ENCODE measurements at places on chromosomes 4 and X.

- DNase-seq, result peak; percentile 78
Measured at GRCh38 chr4:7658341-7659204, 223.8 kb upstream of the PSAPL1 start.

- DNase-seq, result no peak
Measured at GRCh38 chr4:151204925-151205524, 71.9 kb upstream of the PRSS48 start.

DNA sequence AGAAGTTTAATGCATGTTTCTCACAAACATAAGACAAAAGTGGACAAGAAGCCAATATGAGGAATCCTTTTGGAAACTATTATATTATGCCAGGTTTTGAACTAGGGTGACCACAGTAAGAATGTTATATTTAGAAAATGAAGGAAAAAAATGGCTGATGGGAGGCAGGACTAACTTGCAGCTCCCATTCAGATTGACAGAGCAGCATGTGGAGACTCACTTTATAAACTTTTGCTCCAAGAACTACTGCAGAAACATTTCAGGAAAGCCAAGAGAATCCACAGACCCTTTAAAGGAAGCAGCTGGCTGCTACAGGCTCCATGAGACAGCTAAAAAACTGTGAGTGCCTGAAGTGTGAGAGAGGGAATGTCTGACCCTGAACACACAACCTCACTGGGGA, 738.6 kb upstream of the GRIA3 start:
- no peak for DNase-seq

DNA sequence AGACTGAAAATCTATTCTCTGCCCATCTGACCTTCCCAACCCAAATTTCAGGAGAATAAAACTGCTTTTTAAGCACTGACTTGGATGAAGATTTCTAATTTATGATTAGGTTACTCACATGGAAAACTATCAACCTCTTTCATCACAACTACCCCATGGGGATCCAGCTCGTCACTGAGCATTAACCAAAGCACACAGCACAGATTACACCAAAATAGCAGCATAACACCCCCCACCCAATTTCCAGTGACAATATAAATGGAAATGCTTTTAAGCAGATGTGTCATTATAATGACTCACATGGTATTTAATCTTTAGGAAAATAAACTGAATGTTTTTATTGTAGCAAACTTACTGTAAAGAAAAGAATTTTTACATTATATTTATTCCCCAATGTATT, 9.7 kb downstream of the SERTM2 start:
- no peak for DNase-seq

- DNase-seq, result no peak
Measured at GRCh38 chr4:103773691-103774231, 54.0 kb upstream of the TACR3 start.

DNA sequence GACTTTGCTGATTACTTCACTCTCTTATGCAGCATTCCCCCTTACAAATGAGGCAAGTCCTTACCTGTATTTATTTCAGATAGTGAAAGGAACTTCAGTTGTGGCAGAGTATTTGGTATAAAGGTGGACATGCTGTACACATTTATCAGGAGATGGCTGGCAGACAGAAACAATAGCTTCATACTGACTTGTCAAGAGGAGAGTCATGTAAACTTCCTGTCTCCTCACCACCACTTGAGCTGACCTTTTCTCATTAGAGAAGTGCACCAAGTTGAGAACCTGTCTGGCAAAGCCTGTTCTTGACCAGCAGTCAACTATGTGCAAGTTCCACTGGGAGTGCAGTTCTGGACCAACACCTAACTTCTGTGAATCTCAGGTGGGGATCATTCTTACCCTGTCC, 80.8 kb downstream of the LARP1B start:
- no peak for DNase-seq

DNA sequence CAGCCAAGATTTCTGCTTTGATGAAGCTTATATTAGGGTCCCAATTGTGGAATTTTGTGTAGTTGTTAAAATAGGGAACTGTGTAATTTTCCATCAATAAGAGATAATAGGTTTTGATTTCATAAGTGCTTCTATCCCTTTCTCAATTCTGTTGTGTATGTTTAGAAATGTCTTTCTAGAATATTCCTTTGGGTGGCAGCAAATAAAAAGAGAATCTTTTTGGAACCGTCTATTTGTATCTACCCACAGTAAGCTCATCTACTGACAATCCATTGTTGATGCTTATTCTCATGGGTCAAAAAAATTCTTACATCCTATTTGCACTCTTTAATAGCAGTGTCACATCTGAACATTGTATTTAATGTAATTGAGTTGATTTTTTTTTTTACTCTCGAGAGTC, 61.7 kb downstream of the TMA16 start:
- peak; percentile 44 for DNase-seq

GRCh38 chr4:90240333-90240732, 113.1 kb downstream of the CCSER1 start:
- no peak for DNase-seq

DNA sequence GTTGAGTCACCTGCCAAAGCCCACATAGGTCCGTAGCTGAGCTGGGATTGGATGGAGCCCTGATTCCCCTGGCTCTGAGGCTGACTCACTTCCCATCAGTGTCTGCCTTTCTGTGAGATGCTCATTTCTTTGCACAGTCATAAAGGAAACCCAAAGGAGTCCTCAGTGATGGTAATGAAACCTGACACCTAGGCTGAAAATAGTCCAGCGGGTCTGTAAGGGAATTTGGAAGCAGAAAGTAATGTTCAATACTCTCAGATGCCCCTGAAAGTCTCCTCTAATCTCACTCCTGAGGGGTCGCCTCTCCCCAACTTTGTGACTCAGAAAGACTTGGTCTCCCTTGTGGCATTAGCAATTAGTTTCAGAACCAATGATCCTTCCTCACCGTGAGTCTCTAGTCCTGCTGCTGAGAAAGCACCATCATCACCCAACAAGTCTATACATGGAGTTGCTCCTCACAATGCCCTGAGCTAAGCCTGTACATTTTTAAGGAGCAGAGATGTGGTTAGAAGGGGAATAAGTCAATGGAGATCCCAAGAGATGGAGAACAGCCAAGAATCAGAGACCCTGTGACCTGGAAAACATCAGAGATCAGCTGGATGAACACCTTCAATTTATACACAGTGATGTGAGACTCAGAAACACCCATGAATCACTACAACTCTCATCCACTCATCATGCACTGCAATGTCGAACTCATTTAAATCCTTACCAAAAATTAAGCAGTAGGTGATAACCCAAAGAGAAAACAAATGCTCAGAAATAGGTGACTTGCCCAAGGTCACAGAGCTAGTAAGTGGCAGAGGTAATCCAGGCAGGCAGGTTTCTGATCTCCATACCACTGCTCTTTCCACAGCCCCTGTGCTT, 219.0 kb upstream of the CPEB2 start:
- DNase-seq, result peak; percentile 57

GRCh38 chr4:71830497-71831190, 46.8 kb upstream of the GC start:
- no peak for DNase-seq

DNA sequence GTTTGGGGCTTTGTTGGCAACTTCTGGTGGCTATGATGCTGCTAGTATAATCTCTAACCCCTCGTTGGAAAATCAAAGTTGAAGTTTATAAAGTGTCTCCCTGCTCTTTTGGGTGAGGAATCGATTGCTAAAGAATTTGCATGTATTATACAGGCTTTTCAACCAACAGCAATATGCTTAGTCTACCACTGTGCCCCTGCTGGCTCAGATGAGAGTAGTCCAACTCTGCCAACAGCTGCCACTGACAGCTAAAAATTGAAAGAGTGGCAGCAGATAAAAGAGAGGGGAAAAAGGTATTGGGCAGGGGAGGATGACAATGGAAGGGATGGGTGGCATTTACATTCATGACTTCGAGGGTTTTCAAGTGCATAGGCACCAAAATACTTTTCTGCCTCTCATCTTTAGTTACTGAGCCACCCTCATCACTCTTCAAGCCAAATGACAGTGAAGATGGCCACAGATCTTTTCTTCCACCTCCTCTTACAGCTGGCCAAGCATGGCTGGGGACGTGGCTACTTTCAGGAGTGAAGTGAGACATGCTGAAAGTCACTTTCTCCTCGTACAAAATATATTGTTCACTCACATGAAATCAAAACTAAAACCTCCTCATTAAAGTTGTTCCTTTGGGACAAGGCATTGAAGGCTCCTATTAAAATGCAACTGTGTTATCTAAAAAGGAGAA, 2.7 kb upstream of the GRIA3 start:
- DNase-seq, result no peak

DNA sequence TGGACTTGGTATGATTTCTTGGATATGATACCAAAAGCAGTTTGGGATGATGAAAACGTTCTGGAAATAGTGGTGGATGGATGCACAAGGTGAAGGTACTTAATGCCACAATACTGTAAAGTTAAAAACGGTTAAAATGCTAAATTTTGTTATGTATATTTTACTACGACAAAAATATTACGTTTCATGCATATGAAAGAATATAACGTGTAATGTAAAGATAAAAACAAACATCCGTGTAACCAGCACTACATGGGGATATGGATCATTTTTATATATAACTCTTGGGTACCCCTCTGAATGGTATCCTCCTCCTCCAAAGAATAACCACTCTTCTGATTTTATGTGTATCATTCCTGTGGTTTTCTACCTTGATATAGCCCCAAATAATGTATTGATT, 862 bp upstream of the CENPU start:
- DNase-seq, result no peak

GRCh38 chr4:180618396-180618795, 1624.8 kb upstream of the TENM3 start:
- no peak for DNase-seq

DNA sequence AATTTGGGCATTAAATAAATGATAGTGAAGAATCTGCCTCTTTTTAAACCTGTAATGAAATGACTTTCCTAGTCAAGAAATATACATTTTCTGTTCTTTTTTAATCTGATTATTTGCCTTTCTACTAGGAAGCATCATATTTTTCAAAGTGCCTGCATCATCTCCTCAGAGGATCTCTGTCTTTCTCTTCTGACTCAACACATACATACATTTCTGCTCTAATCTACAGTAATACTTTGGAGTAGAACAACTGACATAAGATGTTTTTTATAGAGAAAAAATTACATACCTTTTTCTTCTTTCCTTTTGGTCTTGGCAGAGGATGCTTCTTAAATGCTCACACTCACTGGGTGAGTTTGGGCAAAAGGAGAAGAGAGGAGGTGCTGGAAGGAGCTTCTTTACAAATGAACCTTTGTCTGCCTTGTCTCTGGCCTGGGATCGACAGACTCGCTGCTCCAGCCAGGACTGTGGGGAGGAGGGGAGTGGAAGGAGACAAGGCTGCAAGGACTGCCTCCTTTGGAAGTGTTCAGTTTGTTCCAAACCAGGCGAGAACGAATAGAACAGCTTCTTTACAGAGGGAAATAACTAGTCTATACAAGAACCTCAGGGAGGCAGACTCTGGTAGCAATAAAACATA, at the start of gene SCRG1:
TSS of gene SCRG1 (minus strand) at position 338 of the 637 bp plus-strand sequence. CDS start 7,702 bp downstream, outside the sequence.
- no peak for DNase-seq

- no peak for DNase-seq
Measured at GRCh38 chrX:11531226-11531625, 134.5 kb downstream of the ARHGAP6 start.

- DNase-seq, result peak; percentile 50
Measured at GRCh38 chr4:11805842-11806241, 377.1 kb upstream of the HS3ST1 start.

GRCh38 chr4:164239976-164240375, 514.0 kb upstream of the SMIM31 start:
- DNase-seq, result no peak

DNA sequence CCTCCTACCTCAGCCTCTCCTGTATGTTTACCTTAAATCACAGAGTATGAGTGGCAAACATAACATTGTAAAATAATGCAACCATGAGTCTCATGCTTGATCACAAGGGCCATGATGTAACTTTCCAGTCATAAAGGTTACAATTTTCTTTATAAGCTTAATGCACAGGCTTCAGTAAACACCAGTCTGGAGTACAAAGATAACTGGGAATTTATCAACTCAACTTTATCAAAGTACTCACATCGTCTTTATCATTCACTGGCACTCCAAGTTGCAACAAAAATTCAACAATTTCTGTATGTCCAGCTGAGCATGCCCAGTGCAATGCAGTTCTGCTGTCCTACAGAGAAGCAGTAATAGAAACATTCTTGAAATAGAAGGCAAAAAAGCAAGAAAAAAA, 2.8 kb downstream of the PSMD10 start:
- DNase-seq, result no peak

- no peak for DNase-seq
Measured at GRCh38 chr4:164116286-164116685, 621.8 kb downstream of the TMA16 start.

DNA sequence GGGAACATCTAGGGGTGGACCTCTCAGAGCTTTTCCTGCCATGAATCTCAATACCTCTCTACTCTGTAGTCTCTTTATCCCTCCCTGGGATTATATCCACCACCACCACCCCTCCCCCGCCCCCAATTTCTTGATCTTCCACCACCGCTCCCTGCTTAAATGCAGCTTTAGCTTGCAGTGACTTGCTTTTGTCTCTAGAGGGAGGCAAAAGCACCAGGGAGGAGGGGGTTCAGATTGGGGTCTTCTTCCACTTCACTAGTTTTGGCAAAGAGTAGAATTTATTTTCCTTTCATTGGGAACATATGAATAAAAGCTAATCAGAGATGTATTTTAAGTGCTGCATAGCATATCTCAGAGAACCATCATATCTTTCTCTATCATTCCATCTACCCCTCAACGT, 5.5 kb downstream of the ARHGAP36 start:
- no peak for DNase-seq

GRCh38 chrX:97797076-97797475, 913.4 kb downstream of the RPA4 start:
- no peak for DNase-seq

DNA sequence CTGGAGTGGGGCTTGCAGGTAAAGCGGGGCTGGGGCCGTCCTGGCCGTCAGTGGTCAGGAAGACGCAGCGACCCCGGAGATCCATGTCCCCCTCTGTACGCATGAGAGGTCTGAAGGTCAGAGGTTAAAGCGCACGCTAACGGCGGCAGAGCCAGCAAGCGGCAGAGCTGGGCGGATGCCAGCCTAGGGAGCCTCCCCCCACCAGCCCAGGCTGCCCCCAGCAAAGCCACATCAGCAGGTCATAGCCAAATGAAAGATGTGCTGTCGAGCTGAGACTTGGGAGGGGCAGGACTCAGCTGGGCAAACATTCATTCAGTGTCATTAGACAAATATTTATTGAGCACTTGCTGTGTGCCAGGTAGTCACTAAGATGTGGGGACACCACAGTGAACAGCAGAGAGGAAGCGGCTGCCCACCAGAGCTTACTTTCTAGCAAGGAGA, 593 bp upstream of the JAKMIP1 start:
- DNase-seq, result no peak

DNA sequence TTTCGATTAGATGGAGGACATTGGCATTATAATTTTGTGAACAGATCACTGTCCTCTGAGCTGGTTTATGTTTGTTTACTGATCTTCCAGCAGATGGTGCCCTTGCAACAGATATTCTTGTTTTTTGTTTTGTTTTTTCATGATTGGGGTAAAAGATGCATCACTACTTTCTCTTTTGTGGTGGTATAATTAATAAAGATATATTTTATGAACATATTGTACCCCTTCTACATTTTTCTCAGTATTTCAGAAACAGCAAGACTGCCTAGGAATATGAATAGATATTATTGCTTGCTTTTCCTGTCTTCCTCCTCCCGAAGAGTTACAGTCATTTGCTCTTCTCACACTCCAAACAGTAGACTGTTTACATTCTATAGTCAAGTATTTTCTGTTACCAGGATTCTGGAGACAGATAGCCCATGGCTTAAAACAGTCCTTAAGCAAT, 905.2 kb downstream of the TRAM1L1 start:
- no peak for DNase-seq
